ENCODE measurements at places on chromosomes 6 and 20.

GRCh38 chr6:5149891-5150290 lies 64.8 kb downstream of the PPP1R3G start:
- DNase-seq = no peak

GRCh38 chr20:44410583-44411019 lies 55.1 kb downstream of the HNF4A start:
- no peak for DNase-seq

GRCh38 chr6:73747289-73747688 lies 51.3 kb downstream of the CD109 start:
- DNase-seq = no peak

GRCh38 chr20:36214684-36215256 lies 21.5 kb upstream of the AAR2 start:
- DNase-seq = no peak

GRCh38 chr6:35299674-35300073 lies 2.1 kb downstream of the DEF6 start:
- DNase-seq = no peak
